RWPE1 (cell line): ENCODE measurements at places on chromosomes 6 and 20.

GRCh38 chr6:43318011-43318410, 9.4 kb upstream of the CRIP3 start:
- DNase-seq, result no peak

GRCh38 chr6:145546265-145546664, 189.1 kb downstream of the EPM2A start:
- no peak for DNase-seq

DNA sequence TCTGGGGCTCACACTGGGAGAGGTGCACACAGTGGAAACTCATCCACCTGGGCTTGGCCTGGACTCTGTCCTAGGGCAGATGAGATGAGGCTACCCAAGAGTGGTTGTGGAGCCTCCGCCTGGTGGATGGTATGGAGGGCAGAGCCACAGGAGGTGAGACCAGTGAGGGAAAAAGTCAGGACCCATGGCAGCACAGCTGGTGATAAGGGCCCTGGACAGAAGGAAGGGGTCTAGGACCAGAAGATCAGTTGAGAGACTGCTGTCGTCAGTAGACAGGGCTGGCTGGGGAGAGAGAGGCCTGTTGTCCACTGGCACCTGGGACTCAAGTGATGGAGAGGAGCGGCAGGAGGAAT, 29.8 kb downstream of the PLCG1 start:
- DNase-seq, result no peak

GRCh38 chr20:19236371-19237055, 24.1 kb downstream of the SLC24A3 start:
- no peak for DNase-seq

DNA sequence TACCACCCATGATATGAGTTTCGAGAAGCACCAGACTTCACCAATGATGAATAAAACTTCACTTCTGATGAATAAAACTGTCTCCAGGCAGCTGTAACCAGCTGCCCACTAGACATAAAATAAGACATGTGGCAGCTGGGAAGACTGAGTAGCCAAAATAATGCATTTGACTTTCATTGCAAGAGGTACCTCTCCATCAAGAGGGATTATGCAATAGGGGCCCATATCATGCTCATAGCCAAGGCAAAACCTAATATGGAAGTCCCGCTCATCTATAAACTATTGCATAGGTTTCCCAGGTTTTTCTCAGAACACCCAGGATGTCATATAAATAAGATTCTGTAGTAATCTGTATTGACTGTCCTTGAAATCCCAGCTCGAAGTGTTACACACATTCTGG, 155.5 kb downstream of the SIM1 start:
- DNase-seq, result no peak

- no peak for DNase-seq
Observed at GRCh38 chr6:112286010-112286409, 31.6 kb upstream of the LAMA4 start.

DNA sequence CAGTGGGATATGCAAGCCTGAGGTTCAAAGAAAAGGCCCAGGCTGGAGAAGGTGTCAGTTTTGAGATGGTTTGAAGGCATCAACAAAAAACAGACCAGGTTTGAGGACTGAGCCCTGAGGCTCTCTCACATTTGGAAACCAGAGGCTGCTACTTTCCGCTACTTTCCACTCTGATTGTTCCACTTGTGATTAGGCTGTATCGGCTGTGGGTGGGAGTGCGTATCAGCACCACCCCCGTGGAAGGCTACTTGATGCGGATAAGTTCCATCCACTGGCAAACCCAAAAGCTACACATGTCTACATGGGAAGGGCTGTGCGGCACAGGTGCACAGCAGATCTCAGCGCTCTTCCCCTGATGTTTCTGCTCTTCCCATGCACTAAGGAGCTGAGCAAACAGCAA, 198.7 kb downstream of the GMPR start:
- no peak for DNase-seq

GRCh38 chr6:151850479-151851003, 43.1 kb downstream of the ESR1 start:
- DNase-seq, result no peak

- DNase-seq, result no peak
Observed at GRCh38 chr6:26230351-26230750, 134.6 kb upstream of the BTN3A2 start.

- no peak for DNase-seq
Observed at GRCh38 chr20:60469829-60470228, 511.6 kb downstream of the CDH26 start.

DNA sequence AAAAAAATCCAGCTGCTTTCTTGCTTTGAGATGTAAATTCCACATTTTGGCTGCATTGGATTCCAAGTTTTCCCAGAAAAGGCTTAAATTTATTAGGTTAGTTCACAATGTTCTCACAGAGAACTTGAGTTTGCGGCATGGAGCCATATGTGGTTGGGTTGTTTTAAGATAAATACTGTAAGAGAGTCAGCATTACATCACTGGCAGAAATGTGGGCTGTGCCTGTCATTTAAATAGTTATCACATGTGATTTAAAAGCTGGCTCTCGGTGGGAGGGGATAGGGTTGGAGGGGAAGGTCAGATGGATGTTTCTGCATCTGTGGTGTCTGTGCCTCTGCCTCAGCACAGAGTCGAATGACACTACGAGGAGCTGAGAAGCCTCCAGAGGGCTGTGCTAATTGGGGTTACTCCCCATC, 73.8 kb upstream of the SCP2D1 start:
- DNase-seq, result no peak

DNA sequence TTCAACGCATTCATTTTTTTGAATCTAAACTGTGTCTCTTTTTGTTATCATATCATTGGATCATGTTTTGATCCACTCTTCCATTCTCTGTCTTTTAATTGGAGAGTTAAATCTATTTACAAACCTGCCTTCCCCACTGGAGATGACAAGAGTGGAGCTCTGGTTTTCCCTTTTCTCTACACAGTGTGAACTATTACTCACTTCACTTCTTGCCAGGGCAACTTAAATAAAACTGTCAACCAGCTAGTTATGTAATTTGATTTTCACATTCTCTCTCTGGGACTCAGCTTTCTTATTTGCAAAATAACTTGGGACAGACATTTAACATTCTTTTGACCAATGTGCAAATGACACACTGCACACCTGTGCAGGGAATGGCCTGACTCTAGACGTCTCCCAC, 230.8 kb upstream of the CST7 start:
- DNase-seq, result no peak

GRCh38 chr20:47419953-47420514, 63.5 kb upstream of the ZMYND8 start:
- no peak for DNase-seq

GRCh38 chr6:53894091-53894490, 99.3 kb downstream of the LRRC1 start:
- DNase-seq, result peak; percentile 20
